ENCODE measurements at places on chromosomes 6 and 20.

- H3K27ac ChIP-seq, result no peak overlapping the region
- DNase-seq, result no peak
- peaks cover 14% of the 10 kb centered on the region for H3K4me1 ChIP-seq
- no peaks in the 10 kb centered on the region for H3K36me3 ChIP-seq
Observed at GRCh38 chr6:1605893-1606779, 3.6 kb upstream of the FOXC1 start.

GRCh38 chr6:15234068-15234758, 11.7 kb upstream of the JARID2 start:
- H3K27ac ChIP-seq, result no peak overlapping the region
- H3K27me3 ChIP-seq, result no peaks in the 10 kb centered on the region
- H3K4me1 ChIP-seq, result peaks cover 4% of the 10 kb centered on the region
- DNase-seq, result no peak
- no peaks in the 10 kb centered on the region for H3K36me3 ChIP-seq
- no peak overlapping the region for H3K4me3 ChIP-seq

DNA sequence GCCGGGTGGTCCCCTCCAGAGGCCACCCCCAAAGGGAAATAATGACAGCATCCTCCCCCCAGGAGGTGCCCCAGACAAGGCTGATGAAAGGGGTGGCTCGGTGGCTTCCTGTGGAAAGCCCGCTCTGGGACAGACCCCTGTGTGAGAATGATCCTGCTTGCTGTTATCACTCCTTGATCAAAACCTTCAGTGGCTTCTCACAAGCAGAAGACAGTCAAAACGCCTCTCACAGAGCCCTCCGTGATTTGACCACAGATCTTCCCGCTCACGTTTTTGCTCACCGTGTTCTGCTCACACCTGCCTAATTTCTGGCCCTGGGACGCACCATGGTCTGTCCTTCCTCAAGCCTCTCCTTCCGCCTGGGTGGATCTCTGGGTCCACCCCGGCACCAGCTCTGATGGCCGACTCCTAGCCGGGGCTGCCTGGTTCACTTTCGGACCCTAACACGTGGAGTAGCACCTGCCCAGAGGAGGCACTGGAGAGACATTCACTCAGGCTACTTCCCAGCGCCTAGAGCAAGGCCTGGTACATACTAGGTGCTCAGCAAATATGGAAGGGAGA, 210.4 kb downstream of the ANKRD60 start:
- peaks cover 30% of the 10 kb centered on the region for H3K4me1 ChIP-seq
- H3K27me3 ChIP-seq, result no peaks in the 10 kb centered on the region
- no peak overlapping the region for H3K27ac ChIP-seq
- H3K36me3 ChIP-seq, result no peaks in the 10 kb centered on the region
- no peak overlapping the region for H3K4me3 ChIP-seq
- no peak for DNase-seq

DNA sequence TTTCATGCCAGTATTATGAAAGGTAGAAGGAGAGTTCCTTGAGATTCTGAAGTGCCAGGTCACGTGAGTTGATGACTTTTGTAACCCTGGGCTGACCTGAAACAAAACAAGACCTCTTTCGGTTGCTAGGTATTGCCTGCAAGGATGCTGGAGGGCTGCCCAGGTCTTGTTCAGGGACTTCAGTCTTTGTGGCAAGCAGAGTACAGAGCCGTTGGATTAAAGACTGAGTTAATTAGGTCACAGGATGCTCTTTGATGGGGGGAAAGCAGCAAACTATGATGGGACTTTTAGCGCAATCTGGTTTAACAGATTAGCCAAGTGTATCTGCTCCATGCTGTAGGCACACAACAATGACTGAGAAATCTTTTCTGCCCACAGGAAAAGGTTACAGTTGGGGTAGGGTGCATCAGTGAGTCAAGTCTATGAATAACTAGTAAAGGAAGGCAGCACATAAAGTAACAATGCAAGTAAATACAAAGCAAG, 12.8 kb upstream of the ELOVL5 start:
- H3K27ac ChIP-seq, result no peak overlapping the region
- no peak overlapping the region for H3K4me3 ChIP-seq
- H3K27me3 ChIP-seq, result no peaks in the 10 kb centered on the region
- H3K4me1 ChIP-seq, result peaks cover 19% of the 10 kb centered on the region
- H3K36me3 ChIP-seq, result no peaks in the 10 kb centered on the region
- DNase-seq, result peak; percentile 31

DNA sequence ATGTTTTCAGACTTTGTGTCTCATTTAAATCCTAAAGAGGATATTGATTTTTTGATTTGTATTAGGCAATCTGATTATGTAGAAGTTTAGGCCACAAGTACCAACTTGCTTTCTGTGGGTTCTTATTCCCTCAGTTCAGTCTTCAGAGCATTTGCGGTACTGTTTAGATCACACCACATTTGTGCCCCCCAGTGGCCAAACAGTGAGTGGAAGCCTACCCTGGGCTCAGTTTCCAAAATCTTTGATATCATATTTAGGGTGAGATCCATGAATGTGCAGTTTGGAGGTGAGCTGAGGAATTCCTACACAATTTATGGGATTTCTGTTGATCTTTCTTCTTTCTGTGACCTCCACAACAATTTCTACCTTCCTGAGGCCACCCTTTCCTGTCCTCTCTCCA, 92.3 kb upstream of the FUT9 start:
- H3K27ac ChIP-seq, result no peak overlapping the region
- H3K4me1 ChIP-seq, result no peaks in the 10 kb centered on the region
- no peaks in the 10 kb centered on the region for H3K27me3 ChIP-seq
- H3K36me3 ChIP-seq, result no peaks in the 10 kb centered on the region
- no peak for DNase-seq

Data from heart right ventricle (tissue), 16 donors.